Stimulated activated CD4-positive, alpha-beta T cell treated with anti-CD3 and anti-CD28 coated beads, TNF-alpha, amount 100 ng/mL, for 48 hours (primary cell): ENCODE measurements at places on chromosomes 1 and 21.

GRCh38 chr21:28445141-28445830 lies 547.4 kb downstream of the LTN1 start:
- DNase-seq: no peak

GRCh38 chr1:40857737-40858136 lies 4.4 kb downstream of the CITED4 start:
- DNase-seq: no peak

GRCh38 chr1:32393136-32393535 lies 1.1 kb downstream of the BSDC1 start:
- DNase-seq: no peak

DNA sequence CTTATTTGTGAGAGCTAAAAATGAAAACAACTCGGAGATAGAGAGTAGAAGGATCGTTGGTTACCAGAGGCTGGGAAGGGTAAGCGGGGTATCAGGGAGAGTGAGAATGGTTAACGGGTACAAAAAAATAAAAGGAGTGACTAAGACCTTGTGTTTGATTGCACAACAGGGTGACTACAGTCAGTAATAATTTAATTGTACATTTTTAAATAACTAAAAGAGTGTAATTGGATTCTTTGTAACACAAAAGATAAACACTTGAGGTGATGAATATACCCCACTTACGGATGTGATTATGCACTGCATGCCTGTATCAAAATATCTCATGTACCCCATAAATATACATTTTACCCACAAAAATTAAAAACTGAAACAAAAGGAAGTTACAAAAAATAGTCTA lies 29.4 kb downstream of the FOXJ3 start:
- no peak for DNase-seq

DNA sequence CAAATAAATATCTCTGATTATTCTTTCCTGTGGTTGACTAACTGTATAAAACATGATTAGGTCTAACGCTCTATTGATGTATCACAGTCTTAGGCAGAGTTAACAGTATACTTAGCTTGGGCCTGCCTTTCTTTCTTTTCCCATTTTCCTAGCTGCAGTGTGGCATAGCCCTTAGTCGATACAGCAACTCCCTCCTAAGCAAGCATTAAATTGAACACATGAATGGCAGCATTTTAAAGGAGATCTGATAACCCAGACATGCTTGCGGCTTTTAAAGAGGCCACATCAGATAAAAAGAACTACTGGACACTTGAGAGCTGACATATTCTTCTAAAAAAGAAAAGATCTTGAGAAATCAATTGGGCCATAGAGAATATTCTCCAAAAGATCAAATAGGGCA lies 312.0 kb upstream of the TMPRSS15 start:
- no peak for DNase-seq

DNA sequence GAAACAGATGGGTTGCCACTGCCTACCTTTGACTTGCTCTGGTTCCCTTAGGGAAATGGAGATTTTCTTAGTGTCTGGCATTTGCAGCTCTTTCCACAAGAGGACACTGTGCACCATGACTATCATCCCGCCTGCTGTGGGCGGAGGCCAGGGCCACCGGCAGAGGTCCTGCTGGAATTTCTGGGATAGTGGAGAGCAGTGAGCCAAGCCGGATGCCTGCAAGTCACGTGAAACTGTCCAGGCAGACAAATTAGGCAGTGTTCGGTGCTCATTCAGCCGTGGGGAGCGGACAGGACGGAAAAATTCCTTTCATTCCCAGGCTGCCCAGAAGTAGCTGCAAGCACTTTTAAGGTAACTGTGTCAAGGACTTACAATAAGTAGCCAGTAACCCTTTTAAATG lies 43.4 kb downstream of the IGSF5 start:
- DNase-seq: no peak

DNA sequence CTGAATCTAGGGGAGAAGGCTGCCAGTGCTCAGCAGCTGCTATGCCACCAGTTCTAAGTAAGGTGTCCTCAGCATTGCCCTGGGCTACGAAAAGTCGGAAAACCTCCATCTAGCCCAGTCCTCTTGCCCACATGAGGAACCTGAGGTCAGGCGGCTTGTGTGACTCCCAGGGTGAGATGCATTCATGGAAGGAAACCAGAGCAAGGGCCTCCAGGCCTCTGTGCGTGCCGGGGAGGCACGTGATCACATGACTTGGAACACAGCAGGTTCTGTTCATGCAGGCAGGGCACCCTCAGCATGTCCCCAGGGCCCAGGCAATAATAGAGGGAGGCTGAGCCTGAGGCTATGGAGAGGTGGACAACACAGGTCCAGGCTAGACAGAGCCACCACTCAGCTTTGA lies 312.5 kb upstream of the DUSP10 start:
- no peak for DNase-seq

DNA sequence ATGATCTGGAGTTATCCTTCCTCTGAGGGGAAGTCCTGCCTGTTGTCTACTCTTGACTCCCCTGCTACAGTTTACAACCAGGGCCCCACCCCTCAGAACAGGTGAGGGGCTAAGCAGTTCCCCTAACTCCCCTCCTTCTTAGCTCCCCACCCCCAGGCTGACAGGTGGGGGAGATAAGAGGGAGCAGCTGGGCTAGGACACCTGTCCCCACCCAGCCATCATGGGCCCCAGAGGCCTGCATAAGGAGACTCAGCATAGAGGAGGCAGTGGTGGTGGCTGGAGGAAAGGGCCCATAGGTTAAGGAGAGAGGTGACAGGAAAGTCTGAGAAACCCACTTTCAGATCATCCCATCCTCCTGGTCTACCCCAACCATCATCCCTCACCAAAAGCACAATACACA lies 6.8 kb downstream of the MEF2D start:
- no peak for DNase-seq

- DNase-seq: no peak
These were observed 69.2 kb downstream of the PRDM2 start for GRCh38 chr1:13769212-13769611.

GRCh38 chr21:28541371-28542112 lies 451.1 kb downstream of the LTN1 start:
- no peak for DNase-seq

DNA sequence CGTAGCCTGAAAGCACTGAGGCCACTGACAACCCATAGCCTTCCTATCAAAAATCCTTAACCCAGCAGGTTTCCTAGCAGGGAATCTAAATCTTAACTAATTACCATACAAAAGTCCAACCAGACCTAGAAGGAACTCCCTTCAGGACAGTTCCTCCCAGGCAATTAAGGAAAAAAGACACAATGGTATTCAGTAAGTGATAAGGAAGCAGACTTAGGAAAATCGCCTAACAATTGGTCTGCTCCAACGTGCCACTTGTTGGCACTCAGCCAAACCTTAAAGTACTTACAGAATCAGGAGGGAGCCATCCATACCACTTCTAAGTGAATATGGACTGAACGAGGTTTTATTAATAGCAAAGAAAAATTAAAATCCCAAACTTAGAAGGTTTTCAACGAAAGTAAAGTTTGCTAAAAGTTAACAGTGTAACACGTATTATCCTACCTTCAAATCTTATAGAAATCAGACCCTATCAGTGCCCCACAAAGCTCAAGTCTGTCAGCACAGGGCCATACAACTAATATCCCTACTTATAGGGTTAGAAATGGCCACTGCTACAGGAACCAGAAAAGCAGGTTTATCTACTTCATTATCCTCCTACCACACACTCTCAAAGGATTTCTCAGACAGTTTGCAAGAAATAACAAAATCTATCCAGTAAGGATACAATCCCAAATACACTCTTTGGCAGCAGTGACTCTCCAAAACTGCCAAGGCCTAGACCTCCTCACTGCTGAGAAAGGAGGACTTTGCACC lies 29.0 kb downstream of the SPATA6 start:
- DNase-seq: no peak

DNA sequence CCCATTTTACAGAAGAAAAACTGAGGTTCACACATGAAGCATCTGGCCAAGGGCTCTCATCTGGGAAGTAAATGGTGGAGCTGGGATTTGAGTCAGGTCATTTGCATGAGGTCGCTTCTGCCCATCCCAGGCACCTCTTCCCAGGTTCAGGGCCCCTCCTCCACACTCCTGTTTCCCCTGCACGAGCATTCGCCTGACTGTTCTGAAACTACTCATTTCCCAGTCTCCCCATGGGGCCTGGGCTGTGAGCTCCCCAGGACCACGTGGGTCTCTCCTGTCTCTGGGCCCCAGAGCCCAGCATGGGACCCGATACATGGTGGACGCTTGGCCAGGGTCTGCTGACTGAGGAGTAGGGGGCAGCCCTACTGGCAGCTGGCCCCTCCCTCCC lies 360.8 kb downstream of the MATN1 start:
- DNase-seq: no peak

GRCh38 chr1:91553177-91553591 lies 52.5 kb downstream of the CDC7 start:
- no peak for DNase-seq

GRCh38 chr1:228073857-228074545 lies 8.5 kb upstream of the ARF1 start:
- no peak for DNase-seq
